Breast epithelium (tissue), 4 donors: ENCODE measurements at places on chromosomes 3 and 15.

DNA sequence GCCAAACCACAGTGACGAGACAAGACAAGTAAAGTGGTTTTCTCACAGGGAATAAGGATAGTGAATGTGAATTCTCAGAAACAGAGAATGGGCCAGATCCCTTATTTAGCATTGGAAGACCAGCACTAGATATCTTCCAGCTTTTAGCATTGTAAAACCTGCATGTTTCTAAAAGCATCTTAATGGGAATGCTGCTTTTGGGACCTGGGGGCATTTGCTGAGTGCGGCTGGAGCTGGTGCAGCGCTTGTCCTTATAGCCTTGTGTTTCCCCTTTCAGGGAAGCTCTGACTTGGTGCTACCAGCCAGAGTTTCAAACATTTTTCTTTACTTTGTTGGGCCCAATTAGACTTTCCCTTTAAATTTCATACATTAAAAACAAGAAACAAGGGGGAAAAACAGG is 52.9 kb downstream of the CLSTN2 start:
- no peaks in the 10 kb centered on the region for H3K27me3 ChIP-seq
- no peak overlapping the region for H3K4me3 ChIP-seq
- DNase-seq = no peak
- H3K4me1 ChIP-seq = no peaks in the 10 kb centered on the region
- H3K36me3 ChIP-seq = no peaks in the 10 kb centered on the region

- H3K27ac ChIP-seq = no peak overlapping the region
- no peaks in the 10 kb centered on the region for H3K36me3 ChIP-seq
- H3K27me3 ChIP-seq = no peaks in the 10 kb centered on the region
- no peak for DNase-seq
These were observed 513.5 kb upstream of the GBE1 start for GRCh38 chr3:82274897-82275296.

GRCh38 chr15:40066589-40066988 is 27.6 kb upstream of the SRP14 start:
- no peaks in the 10 kb centered on the region for H3K36me3 ChIP-seq
- no peak for DNase-seq
- H3K4me1 ChIP-seq = no peaks in the 10 kb centered on the region
- no peak overlapping the region for H3K27ac ChIP-seq
- no peak overlapping the region for H3K4me3 ChIP-seq
- H3K27me3 ChIP-seq = no peaks in the 10 kb centered on the region

- no peak overlapping the region for H3K4me3 ChIP-seq
- H3K27me3 ChIP-seq = no peaks in the 10 kb centered on the region
- H3K36me3 ChIP-seq = no peaks in the 10 kb centered on the region
These were observed 40.8 kb upstream of the CD47 start for GRCh38 chr3:108131475-108132134.

DNA sequence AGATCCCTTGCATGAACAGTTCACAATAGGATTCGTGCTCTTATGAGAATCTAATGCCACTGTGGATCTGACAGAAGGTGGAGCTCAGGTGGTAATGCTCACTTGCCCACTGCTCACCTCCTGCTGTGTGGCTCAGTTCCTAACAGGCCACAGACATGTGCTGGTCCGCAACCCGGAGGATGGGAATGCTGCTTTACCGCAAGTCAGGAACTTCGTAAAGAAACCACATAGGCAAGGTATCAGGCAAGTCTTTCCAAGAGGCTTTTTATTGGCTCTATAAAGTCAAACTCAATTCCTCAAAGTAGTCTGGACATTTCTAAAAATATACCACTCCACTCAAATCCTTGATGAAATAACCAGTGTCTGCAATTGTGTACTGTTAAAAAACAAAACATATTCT is 56.1 kb downstream of the OSTN start:
- no peak for DNase-seq
- H3K4me1 ChIP-seq = no peaks in the 10 kb centered on the region
- no peak overlapping the region for H3K4me3 ChIP-seq
- no peaks in the 10 kb centered on the region for H3K36me3 ChIP-seq
- no peak overlapping the region for H3K27ac ChIP-seq

DNA sequence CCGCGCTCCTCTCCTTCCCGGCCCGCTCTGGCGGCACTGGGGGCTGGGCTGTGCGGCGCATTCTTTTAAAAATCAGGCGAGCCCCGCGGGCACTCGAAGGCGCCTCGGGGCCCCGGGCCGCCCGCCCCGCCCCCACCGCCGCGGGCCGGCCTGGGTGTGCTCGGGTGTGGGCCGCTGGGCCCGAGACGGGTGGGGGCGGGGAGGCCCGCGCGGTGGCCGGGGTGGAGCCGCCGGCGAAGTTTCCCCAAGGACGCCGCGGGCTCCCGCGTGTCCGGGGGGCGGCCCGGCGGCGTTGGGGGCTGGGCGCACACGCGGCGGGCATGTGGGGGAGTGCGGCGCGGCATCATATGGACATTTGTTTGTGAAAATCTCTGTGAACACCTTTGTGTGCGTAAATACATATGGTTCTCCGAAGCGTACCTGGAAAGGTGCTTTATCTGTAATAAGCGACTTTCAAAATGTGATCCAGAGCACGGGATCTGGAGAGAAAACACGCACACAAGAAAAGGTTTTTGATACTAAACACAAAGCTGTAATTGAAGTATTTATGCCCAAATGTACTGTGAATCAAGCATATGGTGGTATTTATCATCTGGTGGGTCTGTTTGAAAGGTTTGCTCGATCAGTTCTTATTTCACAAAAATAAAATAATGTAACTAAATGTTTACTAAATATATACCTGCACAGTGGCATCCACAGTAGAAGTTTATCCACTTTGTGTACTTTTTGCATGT is 612 bp upstream of the TBL1XR1 start:
- H3K27me3 ChIP-seq = no peaks in the 10 kb centered on the region
- H3K4me1 ChIP-seq = no peaks in the 10 kb centered on the region
- no peak for DNase-seq

DNA sequence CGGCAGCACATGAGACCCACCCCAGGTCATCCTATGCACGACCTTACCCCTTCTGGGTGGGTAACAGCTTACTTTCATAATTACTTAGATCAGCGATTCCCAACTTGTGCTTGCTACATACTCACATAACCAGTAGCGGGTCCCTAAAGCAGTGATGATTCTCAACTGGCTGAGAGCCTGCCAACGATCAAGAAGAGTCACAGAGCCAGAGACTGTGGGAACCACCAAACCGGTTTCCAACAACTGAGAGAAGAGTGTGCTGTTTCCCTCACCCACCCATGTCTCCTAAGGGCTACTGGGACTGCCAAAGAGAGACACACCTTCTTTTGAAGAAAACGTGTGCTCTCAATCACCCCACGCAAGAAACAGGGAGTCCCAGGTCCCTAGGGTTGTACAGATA is 12.0 kb upstream of the XXYLT1 start:
- H3K4me1 ChIP-seq = no peaks in the 10 kb centered on the region
- no peak overlapping the region for H3K4me3 ChIP-seq
- no peak overlapping the region for H3K27ac ChIP-seq
- DNase-seq = no peak
- no peaks in the 10 kb centered on the region for H3K36me3 ChIP-seq

DNA sequence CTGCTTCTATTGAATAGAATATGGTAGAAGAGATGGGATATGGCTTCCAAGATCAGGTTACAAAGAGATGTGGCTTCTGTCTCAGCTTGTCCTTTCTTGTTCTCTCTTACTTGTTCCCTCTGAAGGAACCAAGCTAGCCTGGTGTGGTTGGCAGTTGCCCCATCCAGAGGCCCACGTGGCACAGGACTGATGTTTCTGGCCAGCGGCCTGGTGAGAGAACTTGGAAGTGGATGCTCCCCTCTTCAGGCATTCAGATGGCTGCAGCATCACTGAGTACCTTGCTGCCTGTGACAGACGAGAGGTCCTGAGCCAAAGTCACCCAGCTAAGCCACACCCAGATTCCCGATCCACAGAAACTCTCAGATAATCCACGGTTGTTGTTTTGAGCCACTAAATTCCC is 183.6 kb downstream of the NSMCE3 start:
- H3K4me3 ChIP-seq = no peak overlapping the region
- H3K27me3 ChIP-seq = no peaks in the 10 kb centered on the region
- no peaks in the 10 kb centered on the region for H3K36me3 ChIP-seq
- H3K27ac ChIP-seq = no peak overlapping the region
- no peak for DNase-seq

GRCh38 chr15:80266113-80266512 is 14.1 kb upstream of the CTXND1 start:
- H3K36me3 ChIP-seq = no peaks in the 10 kb centered on the region
- no peak for DNase-seq
- no peak overlapping the region for H3K27ac ChIP-seq
- no peak overlapping the region for H3K4me3 ChIP-seq
- no peaks in the 10 kb centered on the region for H3K4me1 ChIP-seq
- peaks cover 32% of the 10 kb centered on the region for H3K27me3 ChIP-seq

DNA sequence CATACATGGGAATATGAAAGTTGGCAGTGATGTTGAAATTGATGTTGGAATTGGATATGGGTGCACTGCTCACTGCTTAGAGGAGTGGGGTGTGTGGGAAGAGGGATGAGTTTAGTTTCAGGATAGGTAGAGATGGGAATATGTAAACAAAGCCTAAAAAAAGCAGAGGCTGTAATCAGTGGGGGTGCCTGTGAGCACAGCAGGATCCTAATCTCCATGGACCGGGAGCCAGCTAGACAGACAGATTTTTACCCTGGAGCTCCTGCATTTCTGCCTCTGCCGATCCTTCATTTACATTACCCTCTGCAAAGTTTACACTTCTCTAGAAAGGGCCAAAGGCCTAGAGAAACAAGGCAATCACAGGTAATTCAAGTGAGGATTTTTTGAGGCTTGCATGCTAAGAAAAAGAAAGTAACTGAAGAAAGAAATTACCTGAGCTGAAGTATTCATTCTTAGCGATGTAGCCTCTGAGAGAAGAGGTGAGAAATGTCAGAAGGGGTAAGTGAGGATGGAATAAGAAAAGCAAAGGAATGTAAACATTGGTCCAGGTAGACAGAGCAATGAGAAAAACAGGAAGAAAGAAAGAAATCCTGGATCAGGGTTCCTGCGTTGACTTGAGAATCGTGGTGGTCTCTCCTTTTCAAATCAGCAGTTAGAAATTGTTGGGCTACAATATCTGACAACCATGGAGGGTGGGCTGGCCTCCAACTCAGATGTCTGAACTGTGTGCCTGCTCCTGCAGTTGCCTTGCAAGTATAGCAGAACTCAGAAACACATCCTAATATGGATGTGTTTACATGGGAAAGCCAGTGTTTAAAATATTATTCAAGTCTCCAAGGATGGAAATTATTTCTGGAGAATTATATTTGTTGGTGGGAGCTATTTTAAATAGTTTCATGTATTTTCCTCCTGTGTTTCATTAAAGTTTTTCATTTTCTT is 79.8 kb downstream of the CRTC3 start:
- H3K27ac ChIP-seq = peak overlapping the region; percentile 1
- no peaks in the 10 kb centered on the region for H3K4me1 ChIP-seq
- H3K27me3 ChIP-seq = no peaks in the 10 kb centered on the region
- H3K36me3 ChIP-seq = no peaks in the 10 kb centered on the region
- no peak for DNase-seq
- H3K4me3 ChIP-seq = no peak overlapping the region

GRCh38 chr3:150515210-150515609 is 31.1 kb downstream of the SERP1 start:
- no peak overlapping the region for H3K27ac ChIP-seq
- no peaks in the 10 kb centered on the region for H3K27me3 ChIP-seq
- no peak overlapping the region for H3K4me3 ChIP-seq
- no peaks in the 10 kb centered on the region for H3K4me1 ChIP-seq
- H3K36me3 ChIP-seq = no peaks in the 10 kb centered on the region

GRCh38 chr15:36761132-36761847 is 181.9 kb downstream of the CDIN1 start:
- no peaks in the 10 kb centered on the region for H3K4me1 ChIP-seq
- DNase-seq = no peak
- H3K36me3 ChIP-seq = no peaks in the 10 kb centered on the region

GRCh38 chr15:93479715-93480114 is 390.7 kb upstream of the RGMA start:
- H3K27ac ChIP-seq = peak overlapping the region; percentile 56
- no peaks in the 10 kb centered on the region for H3K27me3 ChIP-seq
- H3K4me1 ChIP-seq = no peaks in the 10 kb centered on the region
- H3K4me3 ChIP-seq = no peak overlapping the region
- peak; percentile 41 for DNase-seq
- no peaks in the 10 kb centered on the region for H3K36me3 ChIP-seq

GRCh38 chr15:64051407-64052259 is 5.3 kb upstream of the DAPK2 start:
- H3K27ac ChIP-seq = no peak overlapping the region
- H3K4me1 ChIP-seq = no peaks in the 10 kb centered on the region
- no peak overlapping the region for H3K4me3 ChIP-seq
- no peaks in the 10 kb centered on the region for H3K36me3 ChIP-seq

DNA sequence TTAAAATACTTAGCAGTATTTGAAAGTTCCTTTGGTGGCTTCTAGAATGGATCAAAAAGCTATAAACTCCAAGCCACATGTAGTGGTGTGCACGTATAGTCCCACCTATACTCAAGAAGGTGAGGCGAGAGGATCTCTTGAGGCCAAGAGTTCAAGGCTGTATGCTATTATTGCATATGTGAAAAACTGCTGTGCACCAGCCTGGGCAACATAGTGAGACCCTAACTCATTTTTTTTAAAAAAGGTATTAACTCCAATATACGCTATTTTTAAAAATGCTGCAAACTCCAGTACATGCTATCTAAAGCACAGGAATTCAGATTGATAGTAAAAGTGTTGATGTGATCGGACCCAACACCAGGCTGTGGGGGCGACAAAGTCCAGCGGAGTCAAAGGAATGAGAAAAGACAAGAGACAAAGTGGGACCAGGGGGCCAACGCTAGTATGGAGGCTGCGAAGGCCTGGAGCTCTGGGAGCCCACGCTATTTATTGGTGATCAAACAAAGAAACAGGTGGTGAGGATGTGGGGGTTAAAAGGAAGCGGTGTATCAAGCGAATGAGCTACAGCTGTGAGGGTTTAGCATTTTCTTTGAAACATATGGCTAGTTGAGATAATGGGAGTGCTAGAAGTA is 66.6 kb downstream of the ARIH1 start:
- H3K27ac ChIP-seq = no peak overlapping the region
- H3K27me3 ChIP-seq = no peaks in the 10 kb centered on the region
- no peak overlapping the region for H3K4me3 ChIP-seq
- no peak for DNase-seq

- no peaks in the 10 kb centered on the region for H3K27me3 ChIP-seq
- H3K4me1 ChIP-seq = no peaks in the 10 kb centered on the region
- H3K27ac ChIP-seq = no peak overlapping the region
- no peaks in the 10 kb centered on the region for H3K36me3 ChIP-seq
- no peak for DNase-seq
These were observed 184.6 kb downstream of the C3orf38 start for GRCh38 chr3:88334187-88334868.

- no peaks in the 10 kb centered on the region for H3K4me1 ChIP-seq
- H3K36me3 ChIP-seq = no peaks in the 10 kb centered on the region
- no peak overlapping the region for H3K4me3 ChIP-seq
- DNase-seq = no peak
- no peaks in the 10 kb centered on the region for H3K27me3 ChIP-seq
These were observed 3.8 kb upstream of the LMOD3 start for GRCh38 chr3:69126216-69126615.
